Stimulated activated CD4-positive, alpha-beta T cell treated with anti-CD3 and anti-CD28 coated beads, TNF-alpha, amount 100 ng/mL, for 24 hours (primary cell): ENCODE measurements at places on chromosomes 5 and 9.

- DNase-seq = no peak
Measured at GRCh38 chr5:127098241-127098640, 24.9 kb upstream of the C5orf63 start.

- no peak for DNase-seq
Measured at GRCh38 chr5:120152472-120152871, 311.6 kb upstream of the PRR16 start.

- DNase-seq = no peak
Measured at GRCh38 chr5:121899346-121899745, 47.7 kb downstream of the FTMT start.

DNA sequence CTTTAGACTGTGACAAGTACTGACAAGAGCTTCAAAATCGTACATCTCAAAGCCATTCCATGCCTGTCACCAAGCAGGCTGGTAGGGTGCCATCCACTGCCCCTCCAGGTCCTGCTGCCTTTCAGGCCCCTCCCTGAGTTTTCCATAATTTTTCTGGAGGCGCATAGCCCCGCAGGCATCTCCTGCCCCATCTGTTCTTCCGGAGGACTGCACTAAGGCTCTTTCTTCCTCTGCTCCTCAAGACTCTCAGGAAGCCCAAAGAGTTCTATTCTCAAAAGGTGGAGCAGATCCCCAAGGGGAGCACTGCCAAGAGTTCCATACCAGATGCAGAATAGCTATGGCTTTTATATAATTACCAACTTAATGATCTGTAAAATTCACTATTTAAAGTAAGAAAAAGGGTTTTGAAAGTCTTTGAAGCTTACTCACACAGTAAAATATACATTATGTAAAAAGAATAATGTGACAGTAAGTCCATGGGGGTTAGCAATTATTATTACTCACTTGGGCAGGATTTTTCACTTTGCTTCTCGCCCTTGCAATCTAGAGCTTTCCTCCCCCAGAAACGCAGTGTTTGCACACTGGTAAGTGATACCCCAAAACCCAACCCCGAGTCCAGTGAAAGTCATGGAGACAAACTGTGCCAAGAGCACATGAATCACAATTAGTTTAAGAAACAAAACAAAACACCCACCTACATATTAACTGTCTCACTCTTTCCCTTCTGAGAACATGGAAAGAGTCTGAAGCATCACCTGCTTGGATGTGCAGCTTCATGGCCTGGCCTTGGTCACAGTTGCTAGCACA, 114.1 kb upstream of the DAPK1 start:
- no peak for DNase-seq

DNA sequence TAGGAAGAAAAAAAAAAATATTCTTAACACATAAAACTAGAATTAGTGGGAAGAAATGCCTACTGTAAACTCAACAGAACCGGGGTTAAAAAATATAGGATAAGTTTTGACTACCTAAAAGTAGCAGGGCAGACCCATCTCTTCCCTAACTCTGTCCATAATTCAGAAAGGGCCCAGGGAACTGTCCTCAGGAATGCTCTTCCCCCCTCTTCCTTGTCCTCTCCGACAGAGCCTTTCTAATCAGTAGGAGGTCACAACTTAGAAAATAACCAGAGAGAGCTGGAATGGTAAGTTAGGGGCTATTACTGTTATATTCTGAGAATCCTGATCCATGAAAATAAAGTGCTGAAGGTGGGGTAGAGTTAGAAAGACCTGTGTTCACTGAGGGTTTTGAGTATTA, 22.2 kb downstream of the PIK3R1 start:
- DNase-seq = no peak

- DNase-seq = peak; percentile 18
Measured at GRCh38 chr9:122095010-122095767, 2.1 kb upstream of the TTLL11 start.

GRCh38 chr9:94779031-94779430, 52.5 kb downstream of the AOPEP start:
- no peak for DNase-seq

DNA sequence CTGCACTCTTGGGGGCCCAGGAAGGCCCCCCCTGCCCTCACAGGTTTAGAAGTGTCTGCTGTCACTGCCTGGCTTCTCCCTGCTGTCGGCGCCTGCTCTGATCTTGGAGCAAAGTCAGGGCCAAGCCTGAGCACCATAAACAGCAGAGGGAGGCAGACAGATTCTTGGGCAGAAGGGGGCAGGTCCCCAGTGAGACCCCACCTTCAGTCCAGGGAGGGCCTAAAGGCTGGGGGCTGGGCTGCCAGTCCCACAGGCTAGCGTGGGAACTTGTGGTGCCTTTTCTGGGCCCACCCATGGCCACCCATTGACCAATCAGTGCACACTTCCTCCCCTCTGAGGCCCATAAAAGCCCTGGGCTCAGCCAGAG, 124.0 kb downstream of the OLFM1 start:
- no peak for DNase-seq

GRCh38 chr9:120829650-120830049, 13.1 kb downstream of the PSMD5 start:
- no peak for DNase-seq

GRCh38 chr5:141623186-141623585, 4.4 kb upstream of the DIAPH1 start:
- no peak for DNase-seq

DNA sequence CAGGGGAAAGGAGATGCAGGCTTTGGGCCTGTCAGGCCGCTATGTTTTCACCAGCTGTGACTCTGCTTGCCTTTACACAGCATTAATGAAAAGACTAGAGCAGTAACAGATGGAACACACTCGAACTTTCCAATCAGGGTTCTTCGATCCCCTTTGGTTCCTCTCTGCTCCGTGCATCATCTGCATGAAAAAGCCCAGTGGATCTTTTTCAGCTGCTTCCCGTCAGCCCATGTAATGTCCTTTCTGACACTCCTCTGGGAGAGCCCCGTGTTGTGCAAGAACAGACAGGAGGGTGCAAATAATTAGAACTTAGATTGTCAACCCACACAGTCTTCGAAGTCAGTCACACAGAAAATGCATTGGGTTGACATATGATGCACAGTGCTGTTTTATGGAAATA, 448.9 kb upstream of the ZNF462 start:
- DNase-seq = no peak

- no peak for DNase-seq
Measured at GRCh38 chr9:91660521-91660920, 236.9 kb upstream of the NFIL3 start.

DNA sequence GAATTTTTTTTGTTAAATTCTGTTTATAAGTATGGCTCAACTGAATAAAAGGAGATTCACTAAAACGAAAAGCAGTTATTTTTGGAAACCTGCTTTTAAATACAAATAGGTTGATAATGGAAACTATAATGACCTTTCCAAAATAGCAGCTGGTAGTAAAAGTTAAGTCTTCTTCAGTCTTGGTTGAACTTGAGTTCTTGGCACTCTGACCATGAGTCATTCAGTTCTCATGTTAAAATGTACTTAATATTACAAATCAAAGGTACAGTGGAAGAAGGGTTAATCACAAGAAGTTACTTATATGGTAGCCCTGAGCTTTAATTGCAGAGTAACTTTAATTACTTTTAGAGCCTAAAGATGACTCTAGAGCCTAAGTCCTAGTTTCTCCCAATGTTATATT, 62.1 kb downstream of the KLF9 start:
- no peak for DNase-seq

- no peak for DNase-seq
Measured at GRCh38 chr9:102778746-102779145, 216.4 kb upstream of the CYLC2 start.
